Stimulated activated CD4-positive, alpha-beta T cell treated with anti-CD3 and anti-CD28 coated beads, Interleukin-4, amount 100 ng/mL, for 4 hours (primary cell): ENCODE measurements at places on chromosomes 12 and 14.

DNA sequence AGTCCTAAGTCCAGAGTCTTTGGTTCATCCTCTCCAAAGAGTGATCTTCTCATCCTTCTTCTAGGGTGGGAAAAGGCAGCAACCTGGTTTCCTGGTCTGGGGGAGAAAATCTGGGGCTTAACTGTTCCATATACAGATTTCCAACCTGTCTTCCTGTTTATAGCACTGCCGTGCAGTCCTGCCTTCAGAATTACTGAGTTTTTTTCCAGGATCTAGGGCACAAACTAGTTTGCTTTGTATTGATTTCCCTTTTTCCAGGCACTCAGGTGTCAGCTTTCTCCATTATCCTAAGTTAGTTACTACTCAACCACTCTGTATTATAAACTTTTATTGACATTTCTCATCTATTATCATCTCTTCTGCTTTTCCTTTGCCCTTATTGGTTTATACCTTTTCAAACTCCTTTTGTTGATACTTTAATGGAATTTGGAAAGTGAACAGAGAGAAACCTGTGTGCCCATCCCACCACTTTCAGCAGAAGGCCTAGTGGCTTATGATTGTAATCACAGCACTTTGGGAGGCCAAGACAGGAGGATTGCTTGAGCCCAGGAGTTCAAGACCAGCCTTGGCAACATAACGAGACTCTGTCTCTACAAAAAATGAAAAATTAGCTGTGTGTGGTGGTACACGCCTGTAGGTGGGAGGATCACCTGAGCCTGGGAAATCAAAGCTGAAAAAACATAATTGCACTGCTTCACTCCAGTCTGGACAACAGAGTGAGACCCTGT is 4.1 kb upstream of the LYZ start:
- no peak for DNase-seq

DNA sequence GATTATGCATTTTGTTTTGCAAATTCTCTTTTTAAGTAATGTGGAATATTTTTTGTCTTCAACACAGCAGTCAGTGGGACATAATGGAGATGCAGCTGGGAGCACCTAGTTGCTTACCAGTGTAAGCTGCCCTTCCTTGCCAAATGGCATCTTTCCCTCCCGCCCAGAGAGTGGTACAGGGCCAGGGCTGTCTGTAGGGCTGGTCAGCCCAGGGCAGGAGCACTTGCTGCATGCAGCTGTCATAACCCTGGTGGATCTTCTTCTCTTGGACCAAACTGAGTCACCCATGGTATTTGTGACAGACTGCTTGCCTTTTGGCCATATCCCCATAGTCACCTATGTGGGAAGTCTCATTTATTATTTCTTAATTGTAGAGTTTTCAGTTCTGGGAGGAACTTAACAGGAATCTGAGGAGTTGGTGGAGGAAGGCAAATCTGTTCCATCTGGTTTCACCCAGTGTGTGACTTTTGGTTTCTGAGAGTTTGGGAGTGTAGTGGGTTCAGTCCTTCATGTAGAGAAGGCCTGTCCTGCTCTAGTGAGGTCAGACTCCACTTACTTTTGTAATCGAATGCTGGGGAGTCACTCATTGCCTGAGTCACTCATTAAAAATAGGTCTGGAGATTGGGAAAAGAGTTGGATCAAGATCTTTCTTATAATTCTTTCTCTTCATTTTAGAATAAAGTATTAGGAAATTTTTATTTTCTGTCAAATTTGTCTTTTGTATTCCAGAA is 62.0 kb upstream of the ASPG start:
- DNase-seq: no peak

GRCh38 chr12:6323340-6323994 is 13.0 kb downstream of the PLEKHG6 start:
- peak; percentile 21 for DNase-seq

GRCh38 chr14:61399365-61399764 is 78.0 kb downstream of the PRKCH start:
- DNase-seq: no peak

DNA sequence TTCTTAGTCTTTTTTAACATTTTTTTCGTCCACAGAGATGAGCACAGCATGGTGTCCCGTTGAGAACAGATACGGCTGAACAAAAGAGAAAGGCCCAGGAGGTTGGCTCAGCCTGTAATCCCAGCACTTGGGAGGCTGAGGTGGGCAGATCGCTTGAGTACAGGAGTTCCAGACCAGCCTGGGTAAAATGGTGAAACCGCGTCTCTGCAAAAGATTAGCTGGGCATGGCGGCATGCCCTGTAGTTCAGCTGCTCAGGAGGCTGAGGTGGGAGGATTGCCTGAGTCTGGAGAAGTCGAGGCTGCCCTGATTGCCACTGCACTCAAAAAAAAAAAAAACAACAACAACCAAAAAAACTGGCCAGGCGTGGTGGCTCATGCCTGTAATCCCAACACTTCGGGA is 5.9 kb upstream of the EP400 start:
- no peak for DNase-seq

DNA sequence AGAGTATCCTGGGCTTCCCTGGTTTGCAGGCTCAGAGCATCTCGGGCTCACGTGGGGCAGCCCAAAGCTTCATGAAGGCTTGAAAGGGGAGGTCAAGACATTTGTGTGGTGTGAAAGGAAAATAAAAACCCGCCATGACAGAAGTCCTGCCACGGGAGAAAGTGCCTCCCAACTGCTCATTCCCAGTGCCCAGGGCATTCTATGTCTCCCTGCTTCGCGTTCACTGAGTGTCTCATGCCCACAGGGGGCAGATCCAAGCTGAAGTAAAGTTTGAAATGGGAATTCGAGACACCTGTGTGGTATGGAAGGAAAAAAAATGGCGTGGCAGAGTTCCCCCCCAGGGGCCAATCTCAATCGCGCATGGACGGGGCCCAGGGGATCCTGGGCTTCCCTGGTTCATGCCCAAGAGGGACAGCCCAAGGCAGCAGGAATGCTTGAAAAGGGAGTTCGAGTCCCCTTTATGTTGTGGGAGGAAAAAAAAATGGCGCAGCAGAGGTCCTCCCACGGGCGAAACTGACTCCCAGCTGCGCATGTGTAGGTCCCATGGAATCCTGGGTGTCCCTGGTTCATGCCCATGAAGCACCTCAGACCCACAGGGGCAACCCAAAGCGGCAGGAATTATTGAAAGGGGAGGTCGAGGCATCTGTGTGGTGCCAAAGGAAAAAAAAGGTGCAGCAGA is 576.7 kb downstream of the ALG10 start:
- DNase-seq: no peak

- no peak for DNase-seq
Observed at GRCh38 chr12:23659131-23659530, 290.3 kb downstream of the SOX5 start.

DNA sequence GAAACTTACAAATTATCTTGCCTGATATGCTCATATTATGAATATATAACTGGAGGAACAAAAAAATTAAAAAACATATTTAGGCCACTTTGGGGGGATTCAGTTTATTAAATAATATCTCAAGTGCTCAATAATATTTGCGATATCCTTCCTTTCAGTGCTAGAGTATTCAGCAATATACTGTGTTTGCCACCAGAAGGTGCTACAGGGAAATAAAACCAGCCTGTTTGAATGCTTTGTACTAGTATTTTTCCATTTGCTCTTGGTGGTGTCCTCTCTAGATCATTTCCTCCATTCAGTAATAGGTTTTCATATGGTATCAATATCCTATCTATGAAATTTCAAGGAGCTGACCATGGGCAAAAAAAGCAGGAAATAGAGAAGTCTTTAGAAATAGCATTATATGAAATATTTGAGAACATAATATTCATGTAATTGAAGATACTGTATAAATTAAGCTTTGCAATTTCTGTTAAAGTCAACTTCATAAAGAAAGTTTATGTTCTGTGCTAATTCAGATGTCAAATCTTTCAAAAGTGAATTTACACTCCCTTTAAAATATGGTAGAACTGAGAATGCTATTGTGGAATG is 106.2 kb upstream of the NAV3 start:
- no peak for DNase-seq

- DNase-seq: no peak
Observed at GRCh38 chr14:58918066-58918738, 270.3 kb upstream of the DAAM1 start.

DNA sequence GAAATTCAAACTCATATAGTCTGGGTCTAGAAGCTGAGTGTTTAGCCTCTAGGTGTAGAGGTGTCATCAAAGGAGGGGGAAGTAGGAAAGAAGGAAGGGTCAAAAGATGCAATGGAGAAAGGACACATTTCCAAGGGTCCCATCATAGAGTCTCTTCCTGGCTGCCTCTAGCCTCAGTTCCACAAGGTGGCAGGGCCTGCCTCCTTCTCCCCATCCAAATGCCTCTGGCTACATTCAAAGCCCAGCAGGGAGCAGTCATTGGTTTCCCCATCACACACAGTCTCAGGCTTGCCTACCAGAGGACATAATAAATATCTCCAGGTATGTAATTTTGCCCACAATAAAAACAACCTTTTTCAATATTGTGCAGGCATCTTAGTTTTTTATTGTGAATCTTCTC is 2.1 kb upstream of the CCT2 start:
- DNase-seq: no peak

DNA sequence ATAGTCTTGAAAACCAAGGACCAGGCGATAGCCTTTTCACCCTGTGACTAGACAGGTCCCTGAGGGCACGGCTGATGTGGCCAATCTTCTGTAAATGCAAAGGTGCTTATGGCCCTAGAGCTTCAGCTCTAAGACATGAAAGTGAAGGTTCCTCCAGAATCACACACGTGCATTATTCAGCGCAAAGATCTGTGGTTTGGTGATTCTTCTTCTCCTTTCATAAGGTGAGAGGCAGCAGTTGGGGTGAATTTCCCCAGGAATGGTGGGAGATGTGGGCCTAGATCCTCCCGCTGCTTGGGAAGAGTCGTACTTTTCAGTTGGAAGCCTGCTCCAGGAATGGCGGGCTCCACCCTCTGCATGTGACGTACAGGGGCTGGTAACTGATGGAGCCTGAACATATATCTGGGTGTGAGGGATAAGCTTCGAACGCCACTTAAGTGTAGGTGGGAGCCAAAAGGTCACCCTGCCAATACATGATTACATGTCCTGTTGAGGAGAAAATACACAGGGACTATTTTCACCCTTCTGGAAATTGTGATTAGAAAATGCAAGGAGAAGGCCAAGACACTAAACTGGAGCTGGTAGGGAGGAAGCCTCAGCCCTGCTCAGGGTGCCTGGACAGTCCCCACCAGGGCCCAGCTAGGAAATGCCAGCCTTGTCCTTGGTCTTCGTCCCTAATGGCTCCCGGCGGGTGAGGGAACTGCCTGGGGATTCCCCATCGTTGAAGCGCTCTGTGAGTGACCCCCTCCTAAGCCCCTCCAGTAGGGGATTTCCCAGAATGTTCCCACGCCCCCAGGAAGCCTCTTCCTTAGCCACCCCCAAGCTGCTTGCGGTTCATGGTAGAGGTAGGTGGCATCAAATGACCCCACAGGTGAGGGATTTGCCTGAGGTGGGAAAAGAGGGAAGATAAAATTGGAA is 17.6 kb downstream of the BATF start:
- DNase-seq: no peak

DNA sequence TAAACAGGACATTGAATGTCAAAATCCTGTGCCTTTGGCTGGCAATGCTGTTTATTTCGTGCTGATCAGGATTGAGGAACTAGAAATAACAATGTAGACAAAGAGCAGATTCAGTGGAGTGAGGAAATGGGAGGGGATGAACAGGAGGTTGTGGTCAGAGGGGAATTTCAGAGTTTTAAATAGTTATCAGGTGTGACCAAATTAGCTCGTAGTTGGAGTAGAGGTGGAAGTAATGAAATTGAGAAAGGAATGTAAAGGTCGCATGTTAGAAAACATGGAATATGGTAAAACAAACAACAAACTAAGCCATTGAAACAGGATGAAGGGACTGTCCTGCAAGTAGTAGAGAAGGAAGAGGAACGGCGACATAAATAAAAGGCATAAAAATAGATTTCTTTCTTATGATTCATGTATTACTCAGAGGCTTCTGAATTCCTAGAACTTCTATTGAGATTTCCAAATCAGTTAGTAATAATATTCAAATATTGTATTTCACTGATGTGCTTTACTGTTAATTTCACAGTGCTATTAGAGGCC is 9.5 kb upstream of the SAV1 start:
- DNase-seq: no peak

GRCh38 chr12:48862760-48863159 is 2.9 kb downstream of the RND1 start:
- DNase-seq: no peak

GRCh38 chr12:7060353-7060954 is at the start of gene C1S:
TSS of gene C1S (plus strand) at chr12:7060718. CDS start at chr12:7061913, 1,195 bp downstream.
- DNase-seq: no peak

DNA sequence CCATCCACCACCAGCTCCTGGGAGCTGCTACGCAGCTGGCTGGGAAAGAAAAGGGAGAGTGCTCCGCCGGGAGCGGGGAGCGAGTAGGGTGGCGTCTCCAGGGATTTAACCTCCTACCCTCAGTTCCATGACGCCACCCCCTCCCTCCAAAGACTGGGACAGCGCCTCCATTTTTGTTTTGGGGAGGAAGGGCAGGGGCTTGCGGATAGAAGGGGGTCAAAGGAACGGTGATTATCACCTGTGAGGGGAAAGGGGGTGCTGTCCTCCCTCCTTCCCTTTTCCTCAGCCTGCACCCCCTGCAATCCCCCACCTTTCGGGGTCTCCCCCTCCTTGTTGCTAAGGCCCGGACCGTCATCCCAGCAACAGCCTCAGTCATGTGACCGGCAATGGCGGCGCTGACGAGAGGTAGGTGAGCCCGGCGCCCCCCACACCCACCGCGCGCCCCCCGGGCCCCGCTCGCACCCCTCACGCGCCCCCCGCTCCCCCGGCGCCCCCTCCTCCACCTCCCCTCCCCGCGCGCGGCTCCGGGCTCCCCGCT is at the start of gene DTX3:
Gene DTX3 (plus strand): TSS at position 371 of the 538 bp plus-strand sequence. CDS start 1,694 bp downstream, outside the sequence.
- DNase-seq: no peak

- no peak for DNase-seq
Observed at GRCh38 chr12:76460807-76461206, 98.8 kb downstream of the OSBPL8 start.

DNA sequence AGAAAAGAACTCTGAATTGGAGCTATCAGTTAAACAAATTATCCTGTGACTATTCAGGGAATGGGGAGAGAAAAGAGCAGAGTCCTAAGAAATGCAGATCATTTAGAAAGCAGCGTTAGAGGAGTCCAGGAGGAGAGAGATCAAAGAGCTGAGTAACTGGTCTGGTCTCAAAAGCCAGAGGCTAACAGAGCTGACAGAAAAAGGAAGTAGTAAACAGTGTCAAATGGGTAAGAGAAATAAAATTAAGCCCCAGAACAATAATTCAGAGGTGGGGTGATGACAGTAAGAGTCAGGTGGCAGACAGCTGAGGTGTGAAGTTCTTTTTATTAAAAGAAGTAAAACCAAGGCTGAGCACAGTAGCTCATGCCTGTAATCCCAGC is 19.3 kb downstream of the GXYLT1 start:
- no peak for DNase-seq

GRCh38 chr12:66352197-66352596 is 49.9 kb downstream of the HELB start:
- no peak for DNase-seq

GRCh38 chr12:90331262-90331661 is 622.6 kb upstream of the ATP2B1 start:
- no peak for DNase-seq
